ENCODE measurements at places on chromosomes 2 and 18.

DNA sequence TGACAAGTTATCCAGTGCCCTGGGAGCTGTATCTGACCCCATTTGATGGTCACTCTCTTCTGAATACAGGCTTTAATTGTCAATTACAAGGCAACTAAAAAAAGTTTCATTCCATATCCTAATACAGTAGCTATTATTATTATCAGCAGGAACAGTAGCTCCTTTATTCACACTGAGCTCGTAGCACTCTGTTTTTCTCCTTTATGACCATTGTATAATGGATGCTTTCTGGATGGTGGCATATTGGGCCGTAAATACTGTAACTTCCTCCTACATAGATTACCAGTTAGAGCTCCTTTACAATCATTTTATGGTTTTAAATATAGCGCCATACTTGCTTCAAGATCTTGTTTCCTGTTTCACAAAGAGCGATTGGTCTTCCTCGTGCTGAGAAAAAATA is 1040.3 kb downstream of the TSN start:
- no peak overlapping the region for H3K4me3 ChIP-seq
- no peak overlapping the region for H3K27ac ChIP-seq
- DNase-seq: no peak
- no peaks in the 10 kb centered on the region for H3K27me3 ChIP-seq
- no peaks in the 10 kb centered on the region for H3K4me1 ChIP-seq

DNA sequence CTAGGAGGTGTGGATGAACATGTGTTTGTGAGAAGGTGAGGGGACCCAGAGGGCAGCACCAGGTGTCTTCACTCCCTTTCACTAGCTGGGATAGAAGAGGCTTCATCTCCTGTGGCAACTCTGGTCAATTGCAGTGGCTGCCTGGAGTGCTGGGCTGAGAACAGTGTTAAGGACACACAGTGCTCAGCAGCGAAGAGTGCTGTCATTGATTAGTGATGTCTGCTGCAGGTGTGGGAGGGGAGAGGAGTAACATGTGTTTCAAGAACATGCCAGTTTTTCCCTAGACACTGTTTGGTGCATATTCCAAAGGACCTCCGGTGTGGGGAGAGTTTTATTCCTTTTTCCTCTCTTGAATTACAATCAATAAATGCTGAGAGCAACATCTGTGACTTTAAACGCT is 95.9 kb upstream of the CXCR4 start:
- H3K27me3 ChIP-seq: no peaks in the 10 kb centered on the region
- H3K4me3 ChIP-seq: no peak overlapping the region
- H3K27ac ChIP-seq: peak overlapping the region; percentile 96
- H3K4me1 ChIP-seq: peaks cover 66% of the 10 kb centered on the region
- no peak for DNase-seq
- H3K36me3 ChIP-seq: no peaks in the 10 kb centered on the region

DNA sequence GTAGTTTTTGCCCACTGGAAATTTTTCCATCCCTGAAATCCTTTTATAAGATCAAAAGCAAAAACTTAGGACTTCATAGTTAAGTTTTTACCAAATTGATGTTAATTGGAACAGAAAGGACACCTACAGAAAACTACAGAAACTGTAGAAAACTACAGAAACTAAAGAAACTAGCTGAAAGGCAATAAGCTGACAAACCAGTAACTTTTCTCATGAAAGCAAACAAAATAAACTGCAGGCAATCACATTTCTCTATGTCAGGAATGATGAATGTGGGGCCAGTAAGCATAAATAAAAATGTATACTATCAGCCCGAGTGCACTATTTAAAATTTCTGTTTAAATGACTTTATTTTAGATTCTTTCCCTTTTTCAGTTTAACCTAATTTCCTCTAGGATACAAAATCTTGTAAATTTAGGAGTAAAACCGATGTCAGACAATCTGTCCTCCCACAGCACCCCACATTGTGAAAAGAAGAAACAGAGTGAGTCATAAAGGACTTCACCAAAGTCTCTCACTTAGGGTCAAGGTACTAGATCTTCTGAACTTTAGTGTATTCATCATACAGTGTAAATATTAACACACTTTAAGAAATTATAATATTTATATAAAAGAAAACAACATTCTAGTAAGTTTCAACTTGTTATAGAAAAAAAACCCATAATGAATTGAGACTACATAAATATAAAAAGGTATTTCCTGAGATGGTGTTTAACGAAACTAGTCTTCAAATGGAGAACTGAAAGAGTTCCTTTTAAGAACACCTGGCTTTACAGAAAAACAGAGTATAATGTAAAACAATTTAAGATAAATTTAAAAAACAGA is 46.6 kb downstream of the USP40 start:
- no peaks in the 10 kb centered on the region for H3K27me3 ChIP-seq
- H3K4me3 ChIP-seq: no peak overlapping the region
- peaks cover 6% of the 10 kb centered on the region for H3K36me3 ChIP-seq
- DNase-seq: no peak
- no peak overlapping the region for H3K27ac ChIP-seq

GRCh38 chr18:50453014-50453680 is 78.3 kb downstream of the SKA1 start:
- no peak overlapping the region for H3K27ac ChIP-seq
- no peak overlapping the region for H3K4me3 ChIP-seq
- DNase-seq: no peak
- H3K27me3 ChIP-seq: no peaks in the 10 kb centered on the region
- H3K4me1 ChIP-seq: no peaks in the 10 kb centered on the region

- no peak for DNase-seq
- H3K4me3 ChIP-seq: no peak overlapping the region
- no peaks in the 10 kb centered on the region for H3K36me3 ChIP-seq
- no peaks in the 10 kb centered on the region for H3K4me1 ChIP-seq
Observed at GRCh38 chr2:158773121-158773520, 22.0 kb upstream of the DAPL1 start.

GRCh38 chr18:13243363-13243762 is 24.8 kb downstream of the LDLRAD4 start:
- no peak for DNase-seq
- H3K36me3 ChIP-seq: no peaks in the 10 kb centered on the region
- no peaks in the 10 kb centered on the region for H3K27me3 ChIP-seq
- H3K4me3 ChIP-seq: no peak overlapping the region
- no peak overlapping the region for H3K27ac ChIP-seq

- H3K4me1 ChIP-seq: peaks cover 5% of the 10 kb centered on the region
- H3K27ac ChIP-seq: no peak overlapping the region
- no peaks in the 10 kb centered on the region for H3K27me3 ChIP-seq
- H3K4me3 ChIP-seq: no peak overlapping the region
Observed at GRCh38 chr2:242012956-242013764, 143.6 kb downstream of the RTP5 start.

- DNase-seq: no peak
- no peak overlapping the region for H3K4me3 ChIP-seq
- no peak overlapping the region for H3K27ac ChIP-seq
- no peaks in the 10 kb centered on the region for H3K27me3 ChIP-seq
Observed at GRCh38 chr2:26917135-26917836, 53.2 kb upstream of the MAPRE3 start.

GRCh38 chr2:202387608-202388342 is 11.6 kb downstream of the BMPR2 start:
- no peak overlapping the region for H3K27ac ChIP-seq
- no peaks in the 10 kb centered on the region for H3K27me3 ChIP-seq
- no peak overlapping the region for H3K4me3 ChIP-seq
- H3K36me3 ChIP-seq: no peaks in the 10 kb centered on the region
- no peak for DNase-seq

DNA sequence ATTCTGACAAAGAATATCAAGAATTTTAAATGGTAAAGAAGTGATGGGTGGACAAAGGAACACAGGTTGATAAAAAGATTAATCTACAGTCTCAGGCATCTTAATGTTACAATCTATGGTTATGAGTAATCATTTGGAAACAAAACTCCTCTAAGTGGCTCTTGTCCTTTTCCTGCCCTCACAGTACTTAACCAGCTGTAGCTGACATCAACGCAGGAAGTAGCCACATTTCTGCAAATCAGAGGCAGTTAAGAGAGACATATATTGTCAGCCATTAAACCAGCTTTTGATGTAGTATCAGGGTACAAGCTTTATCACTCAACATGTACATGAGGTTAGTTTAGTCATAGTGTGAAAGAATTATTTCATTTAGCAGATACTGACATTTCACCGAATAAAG is 244.6 kb downstream of the NR4A2 start:
- no peaks in the 10 kb centered on the region for H3K36me3 ChIP-seq
- no peak for DNase-seq
- H3K27me3 ChIP-seq: no peaks in the 10 kb centered on the region
- H3K27ac ChIP-seq: no peak overlapping the region

- H3K36me3 ChIP-seq: no peaks in the 10 kb centered on the region
- H3K27me3 ChIP-seq: no peaks in the 10 kb centered on the region
- H3K4me1 ChIP-seq: no peaks in the 10 kb centered on the region
Observed at GRCh38 chr18:35005963-35006577, 35.1 kb upstream of the MAPRE2 start.

DNA sequence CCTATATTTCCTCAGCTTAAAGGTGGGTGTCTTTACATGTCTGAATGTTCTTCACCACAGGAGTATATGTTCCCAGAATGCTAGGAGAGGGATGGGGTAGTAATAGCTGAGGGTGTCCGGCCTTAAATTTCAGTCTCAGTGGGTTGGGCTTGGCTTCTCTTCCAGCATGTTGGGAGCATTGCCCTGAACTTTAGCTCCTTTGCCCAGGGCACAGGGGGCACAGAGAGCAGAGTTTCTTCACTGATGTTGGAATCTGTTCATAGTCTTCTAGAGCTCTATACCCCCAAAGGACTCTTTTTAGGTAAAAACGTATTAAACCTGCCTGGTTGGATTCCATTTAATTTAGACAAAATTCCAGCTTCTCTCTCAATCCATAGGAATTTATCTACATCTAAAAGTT is 154.4 kb upstream of the GCFC2 start:
- H3K27me3 ChIP-seq: no peaks in the 10 kb centered on the region
- H3K27ac ChIP-seq: no peak overlapping the region
- no peak for DNase-seq
- H3K4me3 ChIP-seq: no peak overlapping the region

DNA sequence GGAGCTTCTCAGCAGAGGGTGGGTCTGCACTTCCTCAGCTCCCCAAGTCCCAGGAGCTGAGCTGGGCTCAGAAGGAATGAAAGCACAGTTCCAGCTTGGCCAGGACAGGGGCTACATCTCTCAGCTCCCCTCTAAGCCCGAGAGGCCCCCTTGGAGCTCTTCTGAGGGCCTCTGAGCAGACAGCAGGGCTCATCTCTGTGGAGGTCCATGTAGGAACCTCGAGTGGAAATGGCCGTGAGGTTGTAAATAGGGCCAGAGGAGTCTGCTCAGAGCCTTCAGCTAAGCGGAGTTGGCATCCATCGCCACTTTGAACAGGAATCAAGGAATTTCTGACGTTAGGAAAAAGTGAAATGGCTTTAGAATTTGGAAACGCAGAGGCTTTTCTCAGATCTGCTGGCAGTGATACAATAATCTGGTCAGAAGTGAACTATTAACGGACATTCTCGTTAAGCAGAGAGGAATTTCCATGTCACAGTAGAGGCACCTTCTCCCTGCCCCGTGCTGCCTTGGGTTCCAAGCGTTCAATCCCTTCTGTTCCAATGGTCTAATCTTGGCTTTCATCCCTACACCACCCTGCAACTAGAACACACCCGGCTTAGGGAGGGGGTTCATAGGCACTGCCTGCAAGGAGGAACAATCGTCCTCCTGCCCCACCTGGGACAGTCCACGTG is 213.9 kb downstream of the NDUFA10 start:
- H3K4me1 ChIP-seq: no peaks in the 10 kb centered on the region
- no peaks in the 10 kb centered on the region for H3K27me3 ChIP-seq
- H3K27ac ChIP-seq: no peak overlapping the region
- no peaks in the 10 kb centered on the region for H3K36me3 ChIP-seq
- H3K4me3 ChIP-seq: no peak overlapping the region

GRCh38 chr2:79994965-79995364 is 309.6 kb downstream of the LRRTM1 start:
- H3K36me3 ChIP-seq: no peaks in the 10 kb centered on the region
- peaks cover 13% of the 10 kb centered on the region for H3K27me3 ChIP-seq
- no peak overlapping the region for H3K4me3 ChIP-seq
- no peak for DNase-seq
- no peaks in the 10 kb centered on the region for H3K4me1 ChIP-seq

DNA sequence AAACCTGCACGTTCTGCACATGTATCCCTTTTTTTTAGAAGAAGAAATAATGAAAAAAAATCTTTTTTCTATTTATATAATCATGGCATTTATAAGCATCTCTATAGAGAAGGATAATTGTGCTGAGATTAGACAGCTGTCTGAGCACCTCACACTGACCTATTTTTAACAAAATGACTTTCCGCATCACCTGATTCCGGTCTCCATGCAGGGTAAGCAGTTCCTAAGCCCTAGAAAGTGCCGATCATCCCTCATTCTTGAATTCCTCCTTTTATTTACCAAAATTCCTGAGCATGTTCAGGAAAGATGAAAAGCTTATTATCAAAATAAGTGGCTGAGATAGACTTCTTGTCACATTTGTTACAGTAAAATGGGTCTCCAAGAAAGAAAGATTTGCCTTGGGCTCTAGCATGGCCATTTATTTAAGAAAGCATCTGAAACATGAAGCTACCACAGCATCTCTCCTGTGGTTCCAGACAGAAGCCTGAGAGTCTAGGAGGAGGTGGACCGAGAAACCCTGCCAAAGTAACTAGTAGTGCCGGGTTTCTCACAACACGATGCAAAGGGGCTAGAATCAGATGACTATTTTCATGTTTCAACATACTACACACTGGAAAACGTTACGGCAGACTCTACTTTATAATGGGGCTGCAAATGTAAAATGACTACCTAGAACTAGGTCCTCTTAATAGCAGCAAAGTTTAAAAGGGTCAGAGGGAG is 670 bp downstream of the GKN1 start:
- H3K27ac ChIP-seq: no peak overlapping the region
- no peaks in the 10 kb centered on the region for H3K4me1 ChIP-seq

All from CD14-positive monocyte (primary cell).